ENCODE measurements at places on chromosomes 2 and 18.
A peak's percentile ranks its signal among the peaks of the same experiment; 100 is the strongest.

DNA sequence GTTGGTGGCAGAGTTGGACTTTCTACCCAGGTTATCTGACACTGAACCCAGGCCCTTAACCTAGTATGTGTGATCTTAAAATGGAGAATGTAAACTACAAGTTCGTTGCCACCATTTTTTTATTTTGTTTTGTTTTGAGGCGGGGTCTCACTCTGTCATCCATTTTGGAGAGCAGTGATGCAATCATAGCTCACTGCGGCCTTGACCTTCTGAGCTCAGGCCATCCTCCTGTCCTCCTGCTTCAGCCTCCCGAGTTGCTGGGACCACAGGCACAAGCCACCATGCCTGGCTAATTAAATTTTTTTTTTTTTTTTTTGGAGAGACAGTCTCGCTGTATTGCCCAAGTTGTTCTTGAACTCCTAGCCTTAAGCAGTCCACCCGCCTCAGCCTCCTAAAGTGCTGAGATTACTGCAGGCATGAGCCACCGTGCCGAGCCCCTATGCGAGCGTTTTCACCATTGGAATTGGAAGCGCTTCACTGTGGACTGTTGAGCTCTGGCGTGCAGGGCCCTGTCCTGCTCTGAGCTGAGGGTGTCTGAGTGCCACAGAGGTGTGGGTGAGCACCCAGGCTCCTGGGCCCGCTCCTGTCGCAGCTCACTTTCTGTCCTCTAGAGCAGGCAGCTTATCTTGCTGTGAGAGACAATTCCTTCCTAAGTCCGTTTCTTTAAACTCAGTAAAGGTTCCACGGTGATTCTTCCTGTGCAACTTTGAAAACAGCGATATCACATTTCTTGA is 186.9 kb downstream of the LDLRAD4 start:
- DNase-seq, result no peak

- DNase-seq, result no peak
Observed at GRCh38 chr2:223262946-223263345, 211.0 kb downstream of the KCNE4 start.

DNA sequence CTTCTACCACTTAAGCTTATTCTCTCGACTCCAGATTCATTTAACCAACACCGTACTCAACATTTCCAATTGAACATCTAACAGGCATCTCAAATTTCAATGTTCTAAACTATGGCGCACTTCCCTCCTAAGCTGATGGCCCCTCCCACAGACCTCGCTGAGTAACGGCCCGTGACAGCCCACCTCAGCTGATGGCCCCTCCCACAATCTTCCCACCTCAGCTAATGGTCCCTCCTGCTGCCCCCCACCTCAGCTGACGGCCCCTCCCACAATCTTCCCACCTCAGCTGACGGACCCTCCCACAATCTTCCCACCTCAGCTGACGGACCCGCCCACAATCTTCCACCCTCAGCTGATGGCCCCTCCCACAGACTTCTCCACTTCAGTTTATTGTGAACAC is 57.1 kb upstream of the TSPYL6 start:
- DNase-seq, result no peak

DNA sequence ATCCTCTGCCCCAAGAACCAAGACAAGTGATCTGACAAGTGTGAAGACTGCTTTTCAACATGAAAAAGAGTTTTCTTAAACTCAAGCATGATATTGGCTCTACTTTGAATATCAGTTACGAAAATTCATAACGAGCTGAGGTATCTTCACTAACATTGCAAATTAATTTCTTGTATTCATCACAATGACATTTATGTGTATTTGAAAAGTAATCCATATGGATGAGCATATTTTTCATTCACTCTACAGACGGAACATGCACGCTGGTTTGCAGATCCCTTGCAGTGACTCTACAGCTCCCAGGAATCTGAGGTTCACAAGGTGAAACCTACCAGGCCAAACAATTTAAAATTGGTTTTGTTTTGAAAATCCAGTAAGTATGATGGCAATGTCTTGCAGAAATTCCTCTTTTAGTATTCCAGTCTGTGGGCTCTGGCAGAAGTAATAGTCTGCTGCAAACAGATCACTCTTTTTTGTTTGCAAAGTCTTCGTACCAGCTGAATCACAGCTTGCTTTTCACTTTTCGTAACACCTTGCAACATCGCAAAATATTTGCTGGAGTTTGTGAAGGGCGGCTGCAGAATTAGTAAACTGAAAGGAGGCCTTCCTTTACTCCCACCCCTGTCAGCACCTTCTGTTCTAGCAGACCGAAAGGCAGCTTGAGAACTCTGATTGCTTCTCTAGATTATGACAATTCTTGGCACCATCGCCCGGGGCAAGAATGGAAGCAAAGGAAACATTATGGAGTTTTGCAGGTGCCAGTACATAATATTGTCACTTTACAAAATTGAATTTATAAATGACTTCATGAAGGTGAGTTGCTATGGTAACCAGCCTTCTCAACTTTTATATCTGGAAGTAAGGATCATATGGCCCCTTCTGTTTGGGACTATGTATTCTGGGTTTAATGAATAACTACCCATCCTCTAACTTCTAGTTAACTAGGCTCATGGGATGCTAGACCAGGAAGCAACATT is 168.7 kb downstream of the TMEM247 start:
- no peak for DNase-seq

DNA sequence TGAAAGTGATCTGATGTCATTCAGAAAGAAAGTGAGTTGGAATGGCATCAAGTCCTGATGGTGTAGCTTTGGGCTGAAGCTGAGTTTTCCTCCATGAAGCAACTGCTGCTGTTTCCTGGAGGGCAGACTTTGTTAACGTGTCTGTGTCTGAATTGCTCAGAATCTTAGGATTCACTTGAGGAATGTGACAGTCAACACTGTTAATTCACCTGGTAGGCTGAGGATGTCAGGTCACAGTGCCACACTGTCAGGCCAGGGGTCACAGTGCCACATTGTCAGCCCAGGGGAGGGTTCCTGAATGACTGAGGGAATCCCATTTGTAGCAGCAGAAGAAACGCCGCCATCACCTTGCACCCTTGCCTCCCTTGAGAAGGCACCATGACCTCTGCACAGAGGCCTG is 39.4 kb downstream of the LYPD6B start:
- no peak for DNase-seq

- DNase-seq, result no peak
Observed at GRCh38 chr2:197919487-197919886, 115.1 kb downstream of the PLCL1 start.

GRCh38 chr2:108324531-108325255 is 36.0 kb downstream of the SULT1C2 start:
- DNase-seq, result no peak

GRCh38 chr2:190698895-190699294 is 50.0 kb downstream of the NAB1 start:
- DNase-seq, result no peak

DNA sequence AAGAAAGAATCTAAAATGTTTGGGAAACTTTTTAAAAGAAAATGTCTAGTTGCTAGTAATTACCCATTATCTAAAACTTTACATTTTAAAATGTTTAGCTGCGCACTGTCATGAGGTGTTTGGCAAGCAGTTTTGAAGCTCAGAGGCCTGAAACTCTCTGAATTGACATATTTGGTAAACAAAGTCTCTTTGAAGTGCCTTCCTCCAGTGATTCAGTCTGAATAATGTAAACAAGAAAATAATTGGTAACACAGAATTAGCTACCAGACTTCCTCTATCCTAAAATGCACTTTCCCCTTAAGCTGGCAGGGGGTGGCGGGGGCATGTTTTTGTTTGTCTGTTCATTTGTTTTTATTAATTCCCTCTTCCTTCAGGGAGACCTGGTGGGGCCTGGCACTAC is 61.4 kb downstream of the WDR75 start:
- no peak for DNase-seq

GRCh38 chr18:7904529-7904928 is 337.4 kb downstream of the PTPRM start:
- no peak for DNase-seq

DNA sequence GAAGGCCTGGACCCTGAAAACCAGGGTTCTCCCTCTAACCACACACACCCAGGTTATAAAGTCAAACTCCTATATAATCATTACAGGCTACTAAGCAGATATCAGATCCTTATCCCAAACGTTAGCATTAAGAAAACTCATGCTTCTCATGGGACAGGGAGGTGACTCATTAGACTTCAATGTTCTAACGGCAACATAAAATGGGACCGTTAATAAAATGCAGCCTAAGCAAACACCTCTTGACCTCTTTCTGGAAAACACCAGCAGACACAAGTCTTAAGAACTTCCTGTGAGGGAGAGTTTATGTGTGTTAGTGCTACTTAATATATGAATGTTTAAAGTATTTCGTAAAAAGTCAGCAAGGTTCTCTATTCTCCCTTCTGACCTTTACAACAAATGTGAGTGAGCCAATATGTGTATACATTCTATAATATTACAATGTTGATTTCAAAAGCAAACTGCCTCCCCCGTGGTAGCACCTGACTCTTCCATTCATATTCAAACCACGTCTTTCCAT is 31.7 kb downstream of the LPIN2 start:
- DNase-seq, result no peak

GRCh38 chr2:69466728-69467127 is 29.5 kb upstream of the NFU1 start:
- DNase-seq, result no peak

- no peak for DNase-seq
Observed at GRCh38 chr2:46471697-46472096, 7.7 kb upstream of the TMEM247 start.

GRCh38 chr18:58046794-58047555 is 2.9 kb downstream of the NEDD4L start:
- DNase-seq, result no peak

- no peak for DNase-seq
Observed at GRCh38 chr2:240604291-240604938, 17.9 kb downstream of the CAPN10 start.

DNA sequence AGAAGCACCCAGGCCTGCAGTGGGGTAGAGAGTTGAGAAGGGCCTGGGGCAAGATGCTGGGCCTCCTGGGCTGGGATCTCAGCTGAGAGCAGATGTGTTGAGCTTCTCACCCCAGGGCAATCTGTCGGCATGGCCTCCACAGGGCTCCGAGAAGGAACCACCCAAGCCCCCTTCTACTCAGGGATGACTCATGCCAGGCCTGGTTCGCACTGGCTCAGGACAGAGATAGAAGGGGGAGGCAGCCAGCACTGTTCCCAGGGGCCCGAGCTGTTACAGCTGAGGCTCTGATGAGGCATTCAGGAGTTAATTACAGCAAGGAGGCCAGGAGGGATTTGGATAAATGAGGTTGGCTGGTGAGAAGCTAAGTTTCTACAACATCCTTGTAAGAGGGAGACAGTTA is 62.5 kb downstream of the CENPO start:
- DNase-seq, result no peak

- DNase-seq, result no peak
Observed at GRCh38 chr2:152418688-152419087, 83.7 kb downstream of the FMNL2 start.

GRCh38 chr2:232230560-232230959 is 148.0 kb upstream of the ALPP start:
- DNase-seq, result peak; percentile 9

- no peak for DNase-seq
Observed at GRCh38 chr2:187853381-187853791, 299.2 kb upstream of the TFPI start.

DNA sequence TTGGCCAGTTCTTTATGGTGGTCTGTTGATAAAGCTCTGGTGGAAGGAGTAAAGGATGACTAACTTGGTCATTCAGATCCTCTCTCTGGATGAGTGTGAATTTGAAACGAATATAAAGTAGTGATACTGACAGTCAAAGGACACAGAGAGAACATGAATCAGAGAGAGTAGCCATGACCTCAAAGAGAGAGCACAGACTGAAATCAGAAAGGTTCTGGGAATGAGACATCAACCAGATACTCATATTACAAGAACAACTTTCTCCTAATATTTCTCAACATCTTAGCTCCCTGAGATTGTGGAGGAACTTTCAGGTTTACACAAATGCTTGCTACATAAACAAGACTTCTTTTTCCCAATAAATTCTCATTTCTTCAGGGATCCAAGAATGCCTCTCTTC is 849.1 kb upstream of the CHAC2 start:
- no peak for DNase-seq

DNA sequence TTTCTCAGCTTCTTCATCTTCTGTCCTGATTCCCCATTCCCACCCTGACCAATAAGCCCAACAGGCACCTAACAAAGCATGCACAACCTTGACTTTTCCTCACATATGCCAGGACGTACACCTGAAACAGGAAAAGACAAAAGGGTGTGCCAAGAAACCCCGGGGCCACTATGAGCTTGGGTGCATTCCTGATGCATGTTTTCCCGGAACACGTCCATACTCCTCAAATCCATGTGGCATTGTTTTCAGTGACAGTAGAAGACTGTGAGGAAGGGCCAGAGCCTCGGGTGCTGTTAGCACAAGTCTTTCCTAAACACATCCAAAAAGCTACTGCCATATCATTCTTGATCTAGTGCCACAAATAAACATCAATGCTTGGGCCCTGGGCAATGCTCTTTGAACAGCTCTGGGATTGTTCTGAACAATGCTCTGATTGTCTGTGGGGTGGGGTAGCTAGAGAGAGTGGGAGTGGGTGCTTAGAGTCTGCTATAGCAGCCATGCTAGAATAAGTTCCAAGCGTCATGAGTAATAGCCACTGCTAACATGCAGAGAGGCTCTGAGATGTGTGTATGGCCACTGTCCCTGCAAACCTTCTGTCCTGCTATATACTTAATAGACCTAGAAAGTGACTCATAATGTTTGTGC is 181.7 kb upstream of the CRIM1 start:
- DNase-seq, result no peak

DNA sequence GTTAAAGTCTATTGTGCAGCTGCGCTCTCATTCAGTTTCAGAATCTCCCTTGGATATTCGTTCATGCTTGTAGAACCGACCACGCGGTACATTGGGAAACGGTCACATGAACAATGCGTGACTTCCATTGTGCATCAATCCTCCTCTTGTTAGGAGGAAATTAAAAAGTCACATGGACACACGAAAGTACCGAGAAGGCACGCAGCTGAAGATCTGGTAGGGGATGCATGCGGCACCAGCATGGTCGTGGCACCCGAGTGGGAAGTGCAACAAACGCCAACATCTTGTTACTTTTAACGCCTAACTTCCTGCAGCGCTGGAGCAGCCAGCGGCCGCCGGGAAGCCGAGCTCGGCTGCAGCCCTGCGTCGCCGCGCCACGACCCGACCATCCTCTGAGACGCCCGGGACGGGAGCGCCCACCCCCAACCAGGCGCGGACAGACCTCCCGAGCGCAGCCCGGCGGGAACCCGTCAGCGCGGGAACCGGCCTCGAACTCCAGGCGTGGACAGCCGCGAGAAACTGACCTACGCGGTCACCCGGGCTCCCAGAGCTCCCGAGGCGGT is 412 bp downstream of the OSBPL1A start:
- no peak for DNase-seq

GRCh38 chr2:23801396-23801795 is 125.5 kb downstream of the ATAD2B start:
- no peak for DNase-seq
